CD4-positive, alpha-beta T cell treated with Interleukin-10 for 1 hour (primary cell): ENCODE measurements at places on chromosomes 7 and 10.

DNA sequence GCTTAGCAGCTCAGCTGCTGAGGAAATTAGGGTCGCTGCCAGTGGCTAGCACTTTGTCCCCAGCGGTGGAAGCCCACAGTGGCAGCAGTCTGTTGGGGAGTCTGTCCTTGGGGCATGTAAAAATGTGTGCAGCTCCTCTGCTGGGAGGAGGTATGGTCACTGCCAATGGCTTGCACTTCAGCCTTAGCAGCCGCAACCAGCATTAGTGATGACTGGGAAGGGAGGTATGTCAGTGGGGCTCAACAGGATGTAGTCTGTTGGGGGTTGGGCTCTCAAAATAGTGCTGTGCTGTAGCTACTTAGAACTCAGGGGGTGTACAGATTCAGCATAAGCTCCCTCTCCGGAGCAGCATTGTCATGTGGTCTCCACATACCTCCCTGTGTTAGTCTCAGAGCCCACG is 189.9 kb downstream of the ZEB1 start:
- DNase-seq: no peak

DNA sequence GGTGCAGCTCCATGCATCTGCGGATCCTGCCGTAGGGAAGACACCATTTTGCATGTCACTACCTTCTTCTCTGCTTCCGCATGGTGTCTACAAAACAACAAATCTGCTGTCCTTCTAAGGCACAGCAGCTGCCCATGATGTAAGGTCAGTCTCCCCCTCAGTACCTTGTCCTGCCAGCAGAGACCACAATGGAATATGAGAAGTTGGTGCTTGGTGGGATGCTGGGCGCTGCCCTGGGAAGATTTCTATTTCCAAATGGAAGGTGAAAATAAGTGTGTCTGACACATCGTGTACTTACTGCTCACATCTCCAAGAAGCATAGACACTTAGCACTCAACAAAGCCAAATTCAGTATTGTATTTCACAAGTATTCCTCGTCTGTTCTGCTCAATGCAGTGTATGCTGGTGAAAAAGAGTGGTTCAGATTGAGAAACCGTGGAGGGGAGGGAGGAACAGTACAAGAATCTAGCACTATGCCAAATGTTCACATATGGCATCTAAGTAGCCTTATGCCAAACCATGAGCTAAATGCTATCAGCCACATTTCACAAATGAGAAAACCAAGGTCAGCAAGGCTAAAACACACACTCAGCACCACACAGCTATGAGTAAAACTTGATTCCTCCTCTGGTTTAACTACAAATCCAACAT is 95.0 kb downstream of the GRB10 start:
- DNase-seq: no peak

DNA sequence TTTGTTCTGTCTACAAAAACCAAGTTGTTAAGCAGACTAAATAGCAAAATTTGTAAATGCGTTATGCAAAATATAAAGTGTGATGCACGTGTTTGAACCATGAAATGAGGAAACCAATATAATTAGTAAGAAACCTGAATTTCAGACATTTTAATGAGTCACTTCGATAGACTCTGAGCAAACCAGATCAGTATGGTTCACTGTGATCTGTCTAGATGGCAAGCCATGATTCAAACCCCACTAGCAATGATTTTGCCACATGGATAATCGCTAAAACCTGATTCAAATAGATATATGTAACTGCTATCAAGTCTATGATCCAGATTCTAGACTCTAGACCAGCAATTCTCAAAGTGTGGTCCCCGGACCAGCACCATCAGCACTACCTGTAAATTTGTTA is 24.8 kb downstream of the ZC3HAV1 start:
- no peak for DNase-seq

- peak; percentile 73 for DNase-seq
These were observed 56.5 kb upstream of the PCGF5 start for GRCh38 chr10:91163869-91164474.

- no peak for DNase-seq
These were observed 83.2 kb downstream of the CAMK1D start for GRCh38 chr10:12432402-12433189.

DNA sequence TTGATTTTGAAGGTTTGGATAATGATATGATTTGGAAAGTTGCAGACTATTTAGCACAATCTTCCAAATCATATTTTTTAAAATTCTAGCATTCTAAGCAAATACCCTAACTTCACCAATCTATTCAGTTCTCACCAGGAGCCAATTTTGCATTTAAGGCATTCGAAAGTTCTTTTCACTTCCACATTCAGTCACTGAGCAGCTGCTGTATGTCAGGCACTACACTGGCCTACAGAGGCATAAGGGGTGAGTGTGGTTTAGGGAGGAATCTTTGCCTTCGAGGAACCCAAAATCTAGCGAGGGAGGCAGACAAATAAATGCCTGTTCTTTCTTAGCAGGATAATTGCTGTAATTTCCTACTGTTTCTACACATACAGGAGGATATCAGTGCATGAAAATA is 10.7 kb upstream of the UCN3 start:
- DNase-seq: no peak

DNA sequence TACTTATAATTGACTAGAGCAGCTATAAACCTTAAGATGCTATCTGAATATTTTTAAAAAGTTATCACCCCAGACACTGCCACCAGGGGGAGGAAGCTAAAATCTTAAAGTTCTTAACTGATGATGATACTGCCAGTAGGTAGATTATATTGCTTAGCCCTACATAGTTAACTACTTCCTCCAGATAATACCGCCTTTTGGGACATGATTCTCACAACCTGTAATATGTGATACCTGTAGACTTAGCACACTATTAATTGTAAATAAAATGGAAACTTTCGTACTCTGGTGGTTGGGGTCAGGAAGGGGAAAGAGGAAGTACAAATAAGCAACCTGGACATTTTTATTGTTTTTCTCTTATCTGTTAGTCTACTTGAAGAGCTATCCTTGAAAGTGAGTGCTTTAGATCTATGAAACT is 268.9 kb downstream of the ADK start:
- DNase-seq: peak; percentile 51

- DNase-seq: no peak
These were observed 47.6 kb downstream of the VOPP1 start for GRCh38 chr7:55524558-55525310.

DNA sequence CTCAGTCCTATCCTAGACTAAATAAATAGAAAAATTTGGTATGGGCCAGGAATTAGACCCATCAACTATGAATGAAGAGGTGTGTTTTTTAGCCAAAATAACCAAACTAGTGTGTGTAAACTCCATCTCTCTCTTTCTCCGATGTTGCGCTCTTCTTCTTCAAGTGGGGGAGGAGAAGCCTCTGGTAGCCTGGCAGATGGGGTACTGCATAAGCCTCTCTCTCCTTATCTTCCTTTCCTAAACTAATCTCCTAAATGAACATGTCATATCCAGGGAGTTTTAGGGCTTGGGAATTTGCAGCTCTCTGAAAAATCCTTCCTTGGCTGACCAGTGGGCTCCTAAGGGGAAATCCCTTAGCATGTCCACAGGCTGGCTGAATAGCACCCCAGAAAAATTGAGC is 56.3 kb upstream of the RAPGEF5 start:
- DNase-seq: no peak

DNA sequence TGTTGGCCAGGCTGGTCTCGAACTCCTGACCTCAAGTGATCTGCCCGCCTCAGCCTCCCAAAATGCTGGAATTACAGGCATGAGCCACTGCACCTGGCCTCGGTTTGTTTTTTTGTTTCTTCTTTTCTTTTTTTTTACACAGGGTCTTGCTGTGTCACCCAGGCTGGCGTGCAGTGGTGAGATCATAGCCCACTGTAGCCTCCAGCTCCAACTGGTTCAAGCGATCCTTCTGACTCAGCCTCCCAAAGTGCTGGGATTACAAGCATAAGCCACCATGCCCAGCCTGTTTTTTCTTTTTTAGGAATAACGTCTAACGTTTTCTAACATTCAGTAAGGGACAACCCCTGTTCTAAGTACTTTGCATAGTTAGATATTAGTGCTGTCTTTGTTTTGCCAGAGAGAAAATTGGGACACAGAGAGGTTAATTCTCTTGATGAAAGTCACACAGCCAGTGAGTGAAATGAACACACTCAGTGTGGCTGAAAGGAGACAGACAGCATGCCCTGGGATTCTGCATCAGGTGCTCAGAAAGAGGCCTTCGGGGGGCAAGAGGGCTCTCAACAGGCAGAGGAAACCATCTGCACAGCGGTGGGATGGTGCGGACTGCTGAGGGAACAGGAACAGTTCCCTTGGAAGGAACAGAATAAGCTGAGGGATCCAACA is 4.3 kb downstream of the LIMK1 start:
- no peak for DNase-seq

- DNase-seq: no peak
These were observed 84.5 kb upstream of the ETV1 start for GRCh38 chr7:14073988-14074387.

DNA sequence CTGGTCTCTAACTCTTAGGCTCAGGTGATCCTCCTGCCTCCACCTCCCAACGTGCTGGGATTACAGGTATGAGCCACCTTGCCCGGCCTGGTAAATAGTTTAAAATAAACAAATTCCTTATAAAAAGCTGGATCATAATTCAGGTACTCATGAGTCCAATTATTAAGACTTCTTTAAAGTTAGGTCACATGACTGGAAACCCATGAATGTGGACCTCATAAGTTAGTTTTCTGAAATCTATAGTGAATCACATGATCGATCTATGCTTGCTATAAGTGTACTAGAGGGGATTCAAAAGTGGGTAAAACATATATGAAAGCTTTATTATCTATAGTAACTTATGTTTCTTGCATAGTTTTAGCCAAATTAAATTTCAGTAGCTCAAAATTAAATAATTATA is 14.3 kb downstream of the NT5C3A start:
- no peak for DNase-seq

DNA sequence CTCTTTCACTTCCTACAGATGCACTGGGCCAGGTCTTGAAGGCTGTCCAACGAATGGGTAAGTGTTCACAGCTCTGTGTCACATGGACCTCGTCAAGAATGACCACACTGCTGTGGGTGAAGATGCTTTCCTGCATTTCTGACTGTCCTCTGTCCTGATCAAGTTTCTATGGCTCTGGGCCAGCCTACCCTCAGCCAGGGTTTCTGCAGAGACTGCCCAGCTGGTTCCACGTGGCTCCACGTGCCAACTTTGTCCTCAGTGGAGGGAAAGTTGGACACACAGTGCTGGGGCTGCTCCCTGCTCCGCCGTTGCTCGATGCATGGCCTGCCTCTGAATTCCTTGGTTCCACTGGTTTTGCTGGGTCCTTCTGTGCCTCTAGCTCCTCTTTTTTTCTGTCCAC is 152.3 kb downstream of the EGFR start:
- DNase-seq: no peak

DNA sequence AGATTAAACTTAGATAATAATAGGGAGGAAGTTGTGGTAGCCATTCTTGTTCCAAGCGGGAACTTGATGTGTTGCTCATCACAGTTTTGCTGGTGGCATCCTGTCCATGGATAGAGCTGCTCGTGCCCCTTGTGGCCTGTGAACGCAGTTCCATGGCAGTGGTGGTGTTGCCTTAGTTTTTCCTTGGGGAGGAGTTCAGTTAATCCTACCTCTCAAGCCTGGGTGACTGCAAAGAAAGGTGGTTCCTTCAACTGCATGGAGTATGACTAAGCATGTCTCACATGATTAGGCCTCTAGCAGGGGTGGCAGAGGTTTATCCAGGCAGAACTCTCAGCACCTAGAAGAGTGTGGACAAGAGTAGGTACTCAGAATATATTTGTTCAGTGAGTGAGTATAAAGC is 99.7 kb downstream of the MAPK8 start:
- DNase-seq: no peak

DNA sequence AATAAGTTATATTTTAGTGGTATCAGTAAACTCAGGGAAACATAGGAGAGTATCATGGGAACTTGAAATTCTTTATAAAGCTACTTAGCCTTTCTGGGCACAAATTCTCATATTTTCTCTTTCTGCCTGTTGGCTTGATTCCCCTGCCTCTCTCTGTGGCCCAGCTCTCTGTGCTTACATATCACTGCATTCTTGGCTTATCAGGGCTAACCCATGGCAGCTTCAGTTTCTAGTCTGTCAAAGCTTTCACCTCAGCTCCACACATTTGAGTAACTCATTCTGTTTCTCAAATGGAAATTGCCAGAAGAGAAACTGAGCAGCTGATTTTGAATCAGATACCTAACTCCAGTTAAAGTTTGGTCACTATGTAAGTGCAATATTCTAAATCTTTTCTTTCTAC is 713.1 kb downstream of the DNAJB9 start:
- no peak for DNase-seq

- no peak for DNase-seq
These were observed 36.3 kb upstream of the NFE2L3 start for GRCh38 chr7:26115650-26116049.

DNA sequence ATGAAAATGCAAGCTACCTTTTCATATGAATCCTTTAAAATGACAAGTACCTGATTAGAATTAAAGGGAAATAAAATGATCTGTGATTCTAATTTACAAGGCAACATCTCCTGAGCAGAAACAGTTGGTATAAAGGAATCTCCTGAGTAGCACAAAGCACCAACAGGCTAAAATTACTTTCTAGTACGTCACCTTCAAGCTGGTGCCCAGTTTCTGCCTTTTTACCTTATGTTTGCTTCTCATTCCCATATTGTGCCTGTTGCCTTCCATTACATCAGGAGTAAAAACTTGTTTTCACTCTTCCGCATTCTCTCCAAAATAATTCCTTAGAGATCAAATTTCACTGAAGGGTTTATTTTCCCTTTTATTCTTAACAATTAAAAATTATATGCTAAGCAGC is 587.1 kb upstream of the KCND2 start:
- no peak for DNase-seq

- DNase-seq: no peak
These were observed 117.2 kb downstream of the RAB11FIP2 start for GRCh38 chr10:117929327-117930067.

DNA sequence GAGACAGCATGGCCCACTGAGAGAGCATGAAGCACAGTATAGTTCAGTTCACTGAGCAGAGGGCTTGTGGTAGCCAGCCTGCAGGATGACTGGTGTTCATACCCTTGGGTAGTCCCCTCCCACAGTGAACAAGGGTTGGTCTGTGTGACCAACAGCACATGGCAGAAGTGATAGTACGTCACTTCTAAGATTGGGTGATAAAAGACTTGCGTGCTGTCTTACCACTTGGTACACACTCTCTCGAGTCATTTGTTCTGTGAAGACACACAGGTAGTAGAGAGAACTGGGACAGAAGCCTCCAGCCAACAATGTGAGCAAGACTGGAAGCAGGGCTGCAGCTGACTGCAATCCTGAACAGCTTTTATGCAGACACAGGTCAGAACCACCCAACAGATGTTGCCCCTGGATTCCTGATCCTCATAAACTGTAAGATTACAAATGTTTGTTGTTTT is 14.6 kb downstream of the EPC1 start:
- DNase-seq: peak; percentile 80

GRCh38 chr10:89553064-89553734 is 17.8 kb upstream of the SLC16A12 start:
- DNase-seq: no peak

DNA sequence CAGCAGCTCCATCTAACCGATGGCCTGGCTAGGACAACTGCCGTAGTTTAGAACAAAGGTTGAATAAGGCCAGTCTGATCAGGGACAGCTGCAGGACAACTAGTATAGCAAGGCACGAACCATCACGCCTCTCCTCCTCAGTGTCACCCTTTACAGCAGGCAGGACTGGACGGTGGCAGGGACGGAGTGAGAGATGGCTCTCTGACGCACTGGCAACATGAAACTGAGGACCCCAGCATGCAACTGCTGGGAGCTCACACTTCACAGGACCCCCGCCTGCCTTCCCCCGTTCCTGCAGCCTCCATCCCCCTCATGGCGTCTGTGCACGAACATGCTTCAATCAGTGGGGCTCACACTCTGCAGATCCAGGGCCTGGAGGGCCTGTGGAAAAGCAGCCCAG is 53.7 kb downstream of the ZRANB1 start:
- DNase-seq: no peak

GRCh38 chr10:61271127-61271780 is 181.9 kb downstream of the TMEM26 start:
- DNase-seq: no peak
